ENCODE measurements at places on chromosomes 3 and 15.

GRCh38 chr3:169822540-169822939 is 9.8 kb upstream of the LRRC34 start:
- no peak for DNase-seq

GRCh38 chr15:78979456-78980320 is 34.8 kb upstream of the CTSH start:
- DNase-seq: peak; percentile 40

DNA sequence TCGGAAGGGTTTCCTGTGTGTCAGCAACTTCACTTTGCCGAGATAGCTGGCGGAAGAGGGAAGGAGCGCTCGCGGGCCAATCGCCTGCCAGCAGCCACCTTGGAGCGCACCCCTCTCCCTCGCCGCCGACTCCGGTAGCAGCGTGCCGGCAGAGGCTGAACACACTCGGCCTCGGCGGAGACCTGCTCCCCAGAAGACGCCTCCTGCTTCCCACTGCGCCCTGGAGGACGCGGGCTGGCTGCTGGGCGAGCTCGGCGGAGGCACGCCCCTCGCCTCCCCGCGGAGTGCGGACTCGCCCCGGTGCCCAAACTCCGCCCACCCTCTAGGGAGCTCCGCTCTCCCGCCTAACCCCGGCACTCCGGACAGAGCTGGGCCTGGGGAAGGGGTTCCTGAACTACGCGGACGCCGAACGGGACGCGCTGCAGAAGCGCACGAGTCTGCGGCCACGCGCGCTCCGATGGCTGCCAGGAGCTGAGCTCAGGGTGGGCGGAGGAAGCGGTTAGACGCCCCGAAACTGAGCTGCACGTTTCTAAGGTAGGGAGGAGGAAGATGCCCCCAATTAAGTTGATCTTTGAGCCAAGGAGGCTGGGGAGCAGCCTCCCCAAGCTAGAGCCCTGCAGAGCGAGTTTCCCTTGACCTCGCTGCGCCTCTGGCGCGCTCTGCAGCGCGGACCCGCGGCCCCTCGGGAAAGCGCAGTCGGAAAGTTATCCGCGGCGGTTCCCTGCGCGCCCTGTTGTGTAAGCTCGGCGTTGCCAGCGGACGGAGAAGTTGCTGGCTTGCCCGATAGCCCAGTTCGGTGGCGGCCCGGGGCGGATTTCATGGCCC is at the start of gene P2RY1:
Gene P2RY1 (plus strand): TSS at position 356 of the 825 bp plus-strand sequence. CDS start 652 bp downstream, outside the sequence.
- DNase-seq: peak; percentile 7

DNA sequence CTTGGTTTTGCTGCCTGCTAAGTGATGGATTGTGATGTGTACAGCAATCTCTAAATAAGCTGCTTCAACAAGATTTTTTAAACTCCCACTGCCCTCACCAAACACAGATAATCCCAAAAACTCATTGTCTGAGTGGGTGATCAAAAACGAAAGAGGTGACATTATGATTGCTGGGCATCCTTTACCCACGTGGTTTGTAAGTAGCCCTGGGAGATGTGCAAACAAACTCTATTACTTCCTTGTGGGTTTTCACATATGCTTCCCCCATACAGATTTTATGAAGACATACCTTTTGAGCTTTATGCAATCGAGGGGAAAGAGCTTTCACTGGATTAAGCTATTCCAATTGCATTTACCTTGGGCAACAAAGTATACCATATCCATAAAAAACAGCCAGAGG is 1000.4 kb downstream of the FHIT start:
- no peak for DNase-seq

- DNase-seq: no peak
Observed at GRCh38 chr3:191770541-191770940, 309.6 kb downstream of the PYDC2 start.

DNA sequence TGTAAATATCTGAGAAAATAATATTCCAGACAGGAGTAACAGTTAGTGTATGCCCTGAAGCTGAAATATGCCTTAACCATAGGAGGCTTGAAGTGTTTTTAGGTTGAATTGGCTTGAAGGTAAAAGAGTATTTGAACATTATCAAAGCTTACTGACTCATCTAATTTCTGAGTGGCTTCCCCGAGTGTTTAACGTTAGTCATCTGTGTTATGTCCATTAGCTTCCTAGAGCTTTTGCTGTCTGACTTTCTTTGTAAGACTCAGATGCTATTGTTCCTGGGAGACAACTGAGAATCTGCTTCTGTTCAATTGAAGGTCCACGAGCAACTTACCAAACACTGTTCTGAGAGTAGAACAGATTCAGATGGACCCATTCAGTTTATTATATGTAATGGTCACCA is 656.8 kb upstream of the NECTIN3 start:
- no peak for DNase-seq

- DNase-seq: peak; percentile 78
Observed at GRCh38 chr15:85580879-85581278, 200.5 kb downstream of the AKAP13 start.

GRCh38 chr3:188052169-188053035 is 101.6 kb upstream of the LPP start:
- DNase-seq: no peak

DNA sequence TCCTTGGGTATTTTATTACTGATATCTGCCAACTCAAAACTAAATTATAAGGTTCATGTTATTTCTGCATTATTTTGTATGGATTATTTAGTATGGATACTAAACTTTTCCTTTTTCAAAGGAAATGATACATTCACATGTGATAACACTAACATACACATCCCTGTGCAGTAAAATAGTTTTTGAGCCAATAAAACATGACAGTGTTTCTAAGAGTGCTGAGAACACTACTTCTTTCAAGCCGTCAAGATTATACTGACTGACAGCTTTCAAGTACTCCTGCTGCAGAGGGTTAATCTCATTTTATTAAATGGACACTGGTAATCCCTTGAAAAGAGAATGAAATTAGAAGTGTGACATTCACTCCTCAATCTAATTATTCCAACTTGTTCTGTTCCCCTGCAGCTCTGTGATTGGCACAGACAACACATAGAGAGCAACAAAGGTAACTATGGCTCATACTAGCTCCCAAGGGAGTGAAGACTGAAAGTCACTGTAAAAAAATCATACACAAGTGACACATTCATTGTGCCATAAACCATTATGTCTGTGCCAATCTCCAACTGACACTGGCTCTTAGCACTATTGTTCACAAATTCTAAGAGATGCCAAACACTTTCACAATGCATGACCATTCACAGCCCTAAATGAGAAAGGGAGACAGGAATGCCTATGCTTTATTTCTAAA is 468.6 kb downstream of the SHQ1 start:
- DNase-seq: no peak

GRCh38 chr3:159859424-159859823 is 129.2 kb upstream of the IL12A start:
- no peak for DNase-seq

GRCh38 chr15:66080717-66081398 is 172.7 kb downstream of the MEGF11 start:
- no peak for DNase-seq

DNA sequence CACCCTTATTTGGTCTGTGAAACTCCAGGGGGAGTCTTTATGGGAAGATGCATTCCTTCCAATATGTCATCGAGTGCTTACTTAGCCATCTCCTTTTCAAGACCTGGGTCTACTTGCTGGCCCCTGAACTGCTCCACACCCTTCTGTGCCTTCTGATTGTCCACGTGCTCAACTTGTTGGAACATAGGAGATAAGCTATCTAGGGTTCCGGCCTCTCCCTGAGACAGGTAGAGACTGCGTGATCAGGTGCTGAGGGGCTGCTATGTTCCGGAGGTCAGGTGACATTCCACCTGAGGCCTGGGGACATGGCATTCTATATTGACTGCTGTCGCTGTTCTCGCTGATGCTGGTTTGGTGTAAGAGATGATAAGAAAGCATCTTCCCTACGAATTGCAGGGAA is 65.6 kb downstream of the ATP1B3 start:
- DNase-seq: no peak

DNA sequence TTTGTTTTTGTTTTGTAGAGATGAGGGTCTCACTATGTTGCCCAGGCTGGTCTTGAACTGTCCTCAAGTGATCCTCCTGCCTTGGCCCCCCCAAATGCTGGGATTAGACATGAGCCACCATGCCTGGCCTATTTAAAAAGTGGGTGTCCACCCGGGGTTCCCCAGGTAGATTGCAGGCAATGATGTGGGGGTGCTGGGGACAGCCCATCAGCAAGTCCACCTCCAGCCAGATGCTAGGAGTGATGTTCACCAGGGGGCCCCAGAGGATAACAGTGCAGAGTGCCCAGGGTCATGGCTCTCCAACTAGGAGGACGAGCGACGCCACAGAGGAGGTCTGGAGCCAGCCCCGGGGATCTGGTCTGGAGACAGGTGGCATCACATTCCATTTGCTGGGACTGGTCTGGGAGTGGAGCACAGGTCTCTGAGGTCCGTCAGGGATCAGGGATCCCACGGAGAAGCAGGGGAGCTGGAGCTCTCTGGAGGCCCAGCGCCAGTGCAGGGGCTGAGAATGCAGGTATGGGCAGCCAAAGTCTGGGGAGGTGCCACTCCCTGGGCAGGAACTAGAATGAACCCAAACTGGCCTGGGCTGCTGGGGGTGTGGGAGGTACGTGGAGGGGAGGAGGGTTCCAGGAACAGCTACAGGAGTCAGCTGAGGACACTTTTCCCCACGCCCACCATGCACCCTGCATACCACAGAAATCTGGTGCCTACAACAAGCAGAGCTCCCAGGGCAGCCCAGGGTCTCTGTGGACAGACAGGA is 51.2 kb upstream of the PCSK6 start:
- no peak for DNase-seq

GRCh38 chr3:127915115-127915936 is at the start of gene KBTBD12:
Gene KBTBD12, plus strand, starts transcription at chr3:127915232. Its CDS starts 7,830 bp downstream, at chr3:127923062.
- no peak for DNase-seq

- no peak for DNase-seq
Observed at GRCh38 chr3:153163756-153164550, 1.9 kb downstream of the RAP2B start.

DNA sequence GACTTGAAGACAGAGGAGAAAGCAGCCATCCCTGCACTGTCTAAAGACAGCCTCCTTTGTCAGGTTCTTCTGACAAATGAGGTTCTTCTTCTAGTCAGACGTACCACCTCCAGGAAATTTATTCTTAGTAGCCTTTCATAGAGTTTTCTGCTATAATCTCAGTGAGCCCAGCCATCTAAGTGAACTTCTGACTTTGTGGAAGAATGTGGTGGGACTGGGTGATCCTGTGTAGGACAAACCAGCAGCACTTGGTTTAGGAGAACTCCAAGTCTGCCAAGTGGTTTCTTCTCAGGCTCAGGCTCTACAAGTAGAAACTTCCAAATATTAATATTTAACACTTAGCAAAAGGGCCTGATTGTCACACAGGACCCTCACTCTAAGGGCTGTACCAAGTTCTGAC is 52.1 kb downstream of the TIPARP start:
- no peak for DNase-seq

- DNase-seq: no peak
Observed at GRCh38 chr3:129503471-129504291, 24.8 kb upstream of the RHO start.

- DNase-seq: no peak
Observed at GRCh38 chr15:73650416-73651126, 17.4 kb upstream of the NPTN start.

GRCh38 chr3:172987273-172987672 is 153.8 kb downstream of the SPATA16 start:
- no peak for DNase-seq

DNA sequence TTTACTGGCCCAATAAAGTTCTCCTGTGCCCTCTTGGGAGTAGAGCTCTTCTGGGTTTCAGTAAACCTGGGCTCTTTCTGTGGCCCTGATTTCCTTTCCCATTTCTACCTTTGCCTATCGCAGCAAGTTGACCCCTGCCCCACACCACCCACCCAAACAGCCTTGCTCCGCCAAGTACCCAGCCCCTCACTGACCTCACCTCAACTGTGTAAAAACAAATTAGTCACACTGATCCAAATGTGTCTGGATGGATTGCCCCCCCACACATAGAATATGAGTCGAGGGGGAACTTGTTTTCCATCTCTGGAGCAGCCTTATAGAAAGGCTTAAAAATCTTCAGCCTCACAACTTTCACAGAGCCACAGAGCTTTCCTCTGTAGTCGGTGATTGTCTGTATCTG is 28.6 kb upstream of the VEPH1 start:
- DNase-seq: no peak

GRCh38 chr3:53226142-53226840 is 29.5 kb downstream of the TKT start:
- no peak for DNase-seq

GRCh38 chr3:71885006-71885405 is 100.1 kb upstream of the PROK2 start:
- no peak for DNase-seq

DNA sequence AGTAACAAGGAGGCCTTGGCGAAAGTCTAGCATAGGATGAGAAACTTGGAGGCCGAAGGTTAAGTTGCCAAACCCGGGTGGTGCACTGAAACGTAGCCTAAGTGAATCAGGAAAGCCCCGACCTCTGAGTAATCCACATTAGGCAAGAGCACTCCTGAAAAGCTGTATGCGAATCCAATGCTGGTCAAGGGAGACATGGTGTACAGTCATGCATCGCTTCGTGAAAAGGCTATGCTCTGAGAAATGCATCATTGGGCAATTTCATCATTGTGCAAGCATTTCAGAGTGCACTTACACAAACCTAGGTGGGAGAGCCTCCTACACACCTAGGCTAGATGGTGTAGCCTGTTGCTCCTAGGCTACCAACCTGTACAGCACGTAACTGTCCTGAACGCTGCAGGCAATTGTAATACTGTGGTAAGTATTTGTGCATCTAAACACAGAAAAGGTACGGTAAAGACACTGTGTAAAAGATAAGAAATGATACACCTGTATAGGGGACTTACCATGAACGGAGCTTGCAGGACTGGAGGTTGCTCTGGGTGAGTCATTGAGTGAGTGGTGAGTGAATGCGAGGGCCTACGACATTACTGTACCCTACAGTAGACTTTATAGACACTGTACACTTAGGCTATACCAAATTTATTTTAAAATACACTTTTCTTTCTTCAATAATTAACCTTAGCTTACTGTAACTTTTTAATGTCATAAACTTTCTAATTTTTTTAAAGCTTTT is 222.5 kb downstream of the SHQ1 start:
- DNase-seq: no peak

DNA sequence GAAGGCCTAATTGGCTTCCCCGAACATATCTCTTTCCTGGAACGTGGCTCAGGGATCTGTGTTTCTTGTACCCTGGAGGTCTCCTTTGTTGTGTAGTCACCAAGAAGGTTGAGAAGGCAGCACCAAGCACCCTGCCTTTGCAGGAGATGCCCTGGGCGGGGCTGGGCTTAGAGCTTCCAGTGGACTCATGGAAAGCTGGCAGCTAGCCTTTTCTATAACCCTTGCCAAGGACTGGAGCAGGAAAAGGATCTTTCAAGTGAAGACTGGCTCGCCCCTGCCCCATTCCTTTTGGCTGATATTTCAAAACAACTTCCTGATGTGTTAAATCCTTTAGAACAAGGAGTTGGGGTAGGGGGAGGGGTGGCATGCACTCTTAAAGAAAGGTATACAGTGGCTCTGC is 58.9 kb upstream of the EPHA6 start:
- no peak for DNase-seq

- no peak for DNase-seq
Observed at GRCh38 chr3:172223870-172224269, 184.5 kb downstream of the FNDC3B start.

DNA sequence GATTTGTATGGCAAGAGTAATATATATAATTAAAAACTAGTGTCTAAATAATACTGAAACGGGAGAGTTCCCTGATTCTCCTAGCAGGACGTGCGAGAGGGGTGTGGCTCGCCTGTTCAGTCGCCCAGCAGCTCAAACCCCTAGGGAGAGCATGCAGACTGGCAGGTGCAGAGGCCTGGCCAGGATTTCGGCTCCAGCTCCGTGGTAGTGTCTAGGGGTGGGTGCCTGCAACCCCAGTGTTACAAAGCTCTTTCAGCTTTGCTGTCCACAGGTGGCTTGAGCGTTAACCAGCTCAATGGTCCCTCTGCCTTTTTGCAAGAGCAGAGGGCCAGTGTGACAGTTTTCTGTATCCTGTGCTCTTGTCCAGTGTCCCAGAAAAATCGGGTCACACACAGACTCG is 226.6 kb downstream of the ALCAM start:
- no peak for DNase-seq

All from CD4-positive, alpha-beta T cell treated with Interleukin-4 for 1 hour (primary cell).